Tibial nerve (tissue), 4 donors: ENCODE measurements at places on chromosomes 6 and 20.

DNA sequence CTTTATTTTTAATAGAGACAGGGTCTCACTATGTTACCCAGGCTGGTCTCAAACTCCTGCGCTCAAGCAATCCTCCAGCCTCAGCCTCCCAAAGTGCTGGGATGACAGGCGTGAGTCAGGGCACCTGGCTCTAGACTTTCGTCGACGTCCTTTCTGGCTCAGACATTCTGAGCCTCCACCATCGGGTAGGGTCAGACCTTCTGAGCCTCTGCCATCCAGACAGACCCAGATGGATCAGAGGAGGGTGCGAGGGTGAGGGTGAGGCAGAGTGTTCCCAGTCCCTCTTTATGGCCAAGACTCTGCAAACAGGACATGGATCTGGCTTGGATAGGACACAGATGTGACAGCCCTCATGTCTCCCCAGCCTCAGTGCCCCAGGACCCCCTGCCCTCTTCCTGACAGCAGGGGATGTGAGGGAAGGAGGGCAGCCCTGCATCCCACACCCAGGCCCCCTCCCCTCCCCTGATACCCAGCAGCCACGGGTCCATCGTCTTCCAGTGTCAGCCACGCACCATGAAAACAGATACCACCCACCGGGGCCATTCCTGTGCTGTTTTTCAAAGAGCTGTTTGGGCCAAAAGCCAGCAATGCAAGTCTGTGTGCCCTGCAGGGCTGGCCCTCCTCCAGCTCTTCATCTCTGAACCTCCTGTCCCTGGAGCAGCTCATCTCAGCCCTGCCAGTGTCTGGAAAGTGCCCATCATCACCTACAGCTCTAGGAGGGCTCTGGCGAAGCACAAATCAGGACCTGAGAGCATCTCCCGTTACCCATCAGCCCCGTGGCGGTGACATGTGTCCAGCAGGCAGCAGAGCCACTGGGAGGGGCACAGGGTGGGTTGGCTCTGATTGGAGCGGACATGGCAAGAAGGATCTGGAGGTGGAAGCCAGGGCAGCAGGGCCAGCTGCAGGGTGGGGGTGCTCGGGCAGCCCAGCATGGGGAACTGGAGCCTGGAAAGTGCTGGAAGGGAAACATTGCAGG is 208.4 kb downstream of the PREX1 start:
- no peak for DNase-seq

DNA sequence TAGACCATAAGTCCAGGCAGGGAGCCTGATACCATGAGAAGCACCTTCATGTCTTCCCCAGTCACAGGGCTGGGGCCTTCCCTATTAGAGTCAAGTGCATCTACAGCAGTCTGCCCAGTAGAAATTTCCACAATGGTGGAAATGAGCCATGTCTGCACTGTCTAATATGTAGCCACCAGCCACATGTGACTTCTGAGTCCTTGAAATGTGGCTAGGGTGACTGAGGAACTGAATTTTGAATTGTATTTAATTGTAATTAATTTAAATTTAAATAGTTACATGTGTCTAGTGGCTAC is 300.2 kb downstream of the CLIC5 start:
- DNase-seq = no peak

DNA sequence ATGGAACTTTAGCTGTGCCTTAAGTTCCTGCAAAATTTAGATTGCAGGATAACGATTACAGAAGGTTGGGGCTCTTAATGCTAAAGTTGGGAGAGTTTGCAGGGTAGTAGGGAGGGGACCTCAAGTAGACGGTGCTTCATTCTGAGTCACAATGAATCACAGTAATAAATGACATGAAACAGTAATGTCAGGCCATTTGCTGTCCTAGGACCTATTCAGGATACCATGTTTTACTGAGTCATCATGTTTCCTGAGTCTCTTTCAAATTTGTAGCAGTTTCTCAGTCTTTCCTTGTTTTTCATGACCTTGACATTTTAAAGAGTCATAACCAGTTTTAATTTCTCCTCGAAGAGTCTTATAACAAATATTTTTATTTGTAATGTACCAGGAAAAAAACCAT is 406.9 kb upstream of the MAP3K7 start:
- DNase-seq = no peak

DNA sequence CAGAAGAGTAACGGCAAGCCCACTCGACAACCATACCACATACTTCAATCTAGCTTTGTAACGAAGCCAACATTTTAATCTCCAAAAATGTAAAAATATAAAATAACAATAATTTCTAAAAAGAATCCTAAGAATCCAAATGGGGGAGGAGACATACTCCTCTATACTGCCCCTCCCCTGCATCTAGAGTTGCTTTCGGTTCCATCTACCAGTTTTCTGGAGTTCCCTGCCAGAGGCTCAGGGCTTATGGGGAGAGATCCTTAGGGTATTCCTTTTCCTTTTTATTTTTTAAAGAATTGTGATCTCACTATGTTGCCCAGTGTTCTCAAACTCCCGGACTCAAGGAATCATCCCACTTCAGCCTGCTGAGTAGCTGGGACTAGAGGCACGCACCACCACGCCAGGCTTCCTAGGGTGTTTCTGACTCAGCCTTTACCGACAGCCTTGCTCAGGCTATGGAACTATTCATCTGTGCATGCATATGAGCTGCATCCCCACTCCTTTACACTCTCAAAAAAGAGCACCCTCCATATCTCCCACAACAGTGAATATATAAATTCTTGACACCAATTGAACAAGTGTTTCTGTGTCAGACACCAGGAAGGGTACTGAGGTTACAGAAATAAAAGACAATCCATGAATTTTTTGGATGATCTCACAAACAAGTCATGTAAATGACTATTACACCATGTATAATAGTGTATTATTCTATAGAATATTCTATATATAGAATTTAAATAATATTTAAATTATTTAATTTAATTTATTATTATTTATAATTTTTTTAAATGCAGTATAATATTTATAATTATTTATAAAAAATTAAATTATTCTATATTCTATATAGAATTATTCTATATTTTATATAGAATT is 40.7 kb upstream of the UBR2 start:
- DNase-seq = no peak

DNA sequence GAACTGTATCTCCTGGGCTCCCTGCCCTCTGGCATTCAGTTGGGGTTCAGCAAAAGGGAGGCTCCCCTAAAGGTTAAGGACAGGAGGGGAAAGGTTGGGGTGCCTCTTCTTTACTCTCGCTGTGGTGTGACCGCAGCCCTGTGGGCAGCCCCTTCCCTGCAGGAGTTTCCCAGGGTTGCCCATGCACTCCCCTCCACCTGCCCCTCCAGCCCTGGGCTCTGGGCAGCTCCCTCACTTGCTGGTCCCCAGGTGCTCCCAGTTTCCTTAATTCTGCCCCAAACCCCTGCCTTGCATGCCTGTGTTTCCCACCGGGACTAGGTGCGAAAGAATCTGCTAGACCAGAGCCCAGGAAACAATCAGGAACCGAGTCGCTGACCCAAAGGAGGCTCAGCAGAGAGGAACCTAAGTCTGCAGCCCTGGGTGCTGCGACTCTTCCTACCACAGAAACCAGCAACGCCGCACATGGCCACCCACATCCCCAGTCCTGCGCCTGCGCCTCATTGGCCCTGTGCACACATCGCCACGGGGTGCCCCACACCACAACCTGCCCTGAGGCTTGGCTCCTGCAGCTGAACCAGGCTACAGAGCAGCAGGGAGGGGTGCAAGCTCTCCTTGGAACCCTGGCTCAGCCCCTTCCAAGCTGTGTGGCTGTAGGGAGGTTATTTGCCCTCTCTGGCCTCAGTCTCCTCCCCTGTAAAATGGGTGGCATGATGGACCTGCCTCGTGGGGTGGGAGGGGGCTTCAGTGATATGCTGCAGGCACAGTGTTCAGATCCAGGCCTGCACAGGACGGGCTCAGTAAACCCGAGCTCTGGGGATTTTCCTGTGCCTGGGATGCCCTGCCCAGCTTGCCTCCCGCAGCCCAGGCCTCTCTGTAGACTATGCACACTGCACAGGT is 487.6 kb downstream of the PREX1 start:
- DNase-seq = no peak

- no peak for DNase-seq
These were observed 273.9 kb upstream of the TAB2 start for GRCh38 chr6:149043476-149044130.

DNA sequence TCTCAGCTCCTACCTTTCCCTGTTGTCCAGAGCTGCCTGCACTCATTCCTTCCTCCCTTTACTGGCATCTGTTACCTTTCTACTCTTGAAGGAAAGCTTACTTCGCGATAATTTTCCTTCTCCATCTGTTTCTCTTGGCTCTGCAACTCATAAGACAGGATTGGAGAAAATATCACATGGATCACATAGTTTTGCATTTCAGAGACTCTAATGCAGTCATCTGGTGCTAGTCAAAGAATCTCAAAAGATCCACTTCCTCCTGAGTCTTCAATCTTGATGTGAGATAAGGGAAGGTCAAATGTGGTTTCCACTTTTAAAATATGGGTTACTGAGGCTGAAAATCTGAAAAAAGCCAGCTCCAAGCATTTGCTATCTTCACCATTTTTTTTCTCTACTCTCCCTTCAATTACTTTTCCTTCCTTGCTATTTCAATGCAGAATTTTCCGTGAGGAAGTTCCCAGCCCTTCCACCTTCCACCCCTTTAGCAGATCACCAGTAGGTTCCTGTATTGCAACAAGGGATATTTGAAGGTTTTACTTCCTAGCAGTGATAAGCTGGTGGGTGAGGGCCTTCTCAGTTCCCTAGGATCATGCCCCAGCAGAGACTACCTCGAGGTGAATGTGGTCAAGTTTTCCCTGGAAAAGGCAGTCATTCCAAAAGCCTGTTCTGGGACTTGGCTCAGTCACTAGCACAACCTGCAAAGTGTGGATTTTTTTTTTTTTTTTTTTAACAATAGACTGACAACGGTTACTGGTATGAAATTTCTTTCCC is 62.8 kb upstream of the LRRC1 start:
- no peak for DNase-seq

GRCh38 chr20:17614812-17615644 is 45.2 kb downstream of the DSTN start:
- DNase-seq = no peak

- DNase-seq = no peak
These were observed 19.6 kb downstream of the TFAP2A start for GRCh38 chr6:10395171-10395703.

GRCh38 chr6:30542404-30542725 is 13.9 kb downstream of the GNL1 start:
- no peak for DNase-seq

DNA sequence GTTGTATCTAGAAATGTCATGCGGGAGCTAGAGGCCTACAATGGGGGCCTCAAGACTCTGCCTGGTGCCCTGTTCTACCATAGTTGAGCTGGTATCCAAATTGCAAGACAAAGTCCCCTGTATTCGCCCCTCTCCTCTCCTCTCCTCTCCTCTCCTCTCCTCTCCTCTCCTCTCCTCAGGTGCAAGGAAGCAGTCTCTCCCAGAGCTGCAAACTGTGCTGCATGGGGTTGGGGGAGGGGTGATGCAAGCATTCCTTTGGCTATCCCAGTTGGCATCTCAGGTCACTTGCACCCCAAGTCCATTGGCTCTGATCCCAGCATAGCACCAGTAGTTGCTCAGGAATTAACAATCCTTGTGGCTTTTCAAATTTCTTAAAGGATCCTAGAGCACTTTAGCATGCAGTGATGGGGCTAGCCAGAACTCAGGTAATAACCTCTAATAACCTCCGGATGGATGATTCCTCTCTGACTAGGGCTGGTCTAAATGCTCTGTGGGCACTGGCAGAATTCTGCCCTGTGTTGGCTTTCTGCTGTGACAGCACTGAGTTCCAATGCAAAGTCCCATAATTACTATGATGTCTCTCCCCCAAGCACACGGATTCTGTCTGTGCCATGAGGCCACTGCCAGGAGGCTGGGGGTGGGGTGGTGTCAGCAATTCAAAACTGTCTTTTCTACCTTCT is 35.3 kb downstream of the TAF11 start:
- DNase-seq = no peak

GRCh38 chr6:159299566-159299965 is 130.4 kb downstream of the FNDC1 start:
- no peak for DNase-seq

DNA sequence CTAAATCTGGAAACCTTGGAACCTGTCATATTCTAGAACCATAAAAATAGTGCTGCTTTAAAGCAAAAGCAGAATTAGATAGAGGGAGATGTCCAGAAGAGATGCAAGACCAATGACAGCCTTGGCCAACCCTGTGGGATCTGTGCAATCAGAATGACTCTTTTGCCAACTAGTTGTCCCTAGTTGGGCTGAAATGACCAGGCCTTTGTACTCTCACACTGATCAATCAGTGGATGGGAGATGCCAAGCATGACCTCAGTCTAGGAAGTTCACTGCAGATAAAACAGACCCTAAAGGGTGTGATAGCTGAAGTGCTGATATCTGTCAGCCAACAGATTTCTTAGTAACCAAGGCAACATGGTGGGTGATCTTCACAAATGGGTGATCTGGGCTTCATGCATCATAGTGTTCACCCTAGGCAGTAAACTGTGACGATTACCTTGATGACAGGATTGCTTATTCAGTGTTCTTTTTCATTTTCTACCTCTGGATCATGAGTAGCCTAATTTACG is 52.1 kb downstream of the BCKDHB start:
- DNase-seq = no peak

- no peak for DNase-seq
These were observed 13.0 kb downstream of the RIPOR3 start for GRCh38 chr20:50678169-50678898.

DNA sequence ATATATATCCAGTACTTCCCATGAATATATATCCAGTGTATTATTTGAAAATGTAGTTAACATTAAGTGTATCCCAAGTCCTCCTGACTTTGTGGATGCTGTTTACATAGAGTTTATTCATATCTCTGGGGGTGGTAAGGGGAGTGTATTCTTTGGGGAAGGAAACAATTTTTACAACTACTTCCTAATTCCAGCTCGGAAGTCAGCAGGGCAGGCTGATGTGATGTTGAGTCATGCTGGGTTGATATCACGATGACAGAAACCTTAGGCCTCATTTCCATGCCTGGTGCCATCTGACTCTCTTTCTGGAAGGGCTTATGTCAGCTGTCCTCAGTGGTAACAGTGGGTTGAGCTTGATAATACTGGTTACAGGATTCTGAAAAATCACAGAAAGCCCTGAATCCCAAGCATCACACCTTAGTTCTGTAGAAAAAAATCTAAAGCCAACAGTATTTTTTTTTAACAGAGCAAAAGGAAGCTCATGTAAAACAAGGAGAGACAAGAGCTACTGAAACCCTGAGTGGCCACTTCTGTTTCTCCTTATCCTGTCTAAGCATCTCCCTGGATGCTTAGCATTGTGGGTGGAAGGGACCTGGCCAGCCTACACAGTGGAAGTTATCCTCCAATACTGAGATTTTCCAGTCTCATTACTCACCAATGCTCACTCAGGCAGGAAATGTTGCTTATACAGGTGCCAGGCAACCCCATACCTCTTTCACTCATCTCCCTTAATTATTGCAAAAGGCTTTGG is 75.2 kb upstream of the IYD start:
- no peak for DNase-seq

DNA sequence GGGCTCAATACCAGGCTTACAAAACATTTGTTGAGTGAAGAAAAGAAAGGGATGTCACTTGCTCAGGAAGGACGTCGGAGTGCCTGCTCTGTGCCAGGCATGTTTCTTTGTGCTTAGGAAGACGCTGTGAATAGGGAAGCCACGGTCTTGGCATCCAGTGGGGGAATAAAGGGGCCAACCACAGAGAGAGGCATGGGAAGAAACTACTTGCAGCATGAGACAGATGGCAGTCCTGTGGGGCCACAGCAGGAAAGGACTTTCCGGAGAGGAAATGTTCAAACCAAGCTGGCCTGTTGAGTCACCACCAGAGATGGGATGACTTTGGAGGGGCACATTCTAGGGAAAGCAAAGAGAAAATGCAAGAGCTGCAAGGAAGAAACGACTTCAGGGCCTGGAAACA is 173.2 kb downstream of the CDH26 start:
- no peak for DNase-seq
